ENCODE measurements at places on chromosomes 12 and 14. TPM values are rescaled to one million over a fixed set of nuclear protein-coding genes. Genes with fewer than 3 reads are reported as not detected.

GRCh38 chr12:50066402-50066801 lies 9.0 kb downstream of the ASIC1 start:
- no peak for DNase-seq
- no peak overlapping the region for H3K27ac ChIP-seq
- H3K4me3 ChIP-seq = no peak overlapping the region
- no peaks in the 10 kb centered on the region for H3K4me1 ChIP-seq
- no peaks in the 10 kb centered on the region for H3K27me3 ChIP-seq
- no peaks in the 10 kb centered on the region for H3K36me3 ChIP-seq

- H3K27ac ChIP-seq = no peak overlapping the region
- H3K27me3 ChIP-seq = no peaks in the 10 kb centered on the region
- H3K36me3 ChIP-seq = no peaks in the 10 kb centered on the region
These were observed 29.3 kb upstream of the PPP1R12A start for GRCh38 chr12:79964100-79964627.

DNA sequence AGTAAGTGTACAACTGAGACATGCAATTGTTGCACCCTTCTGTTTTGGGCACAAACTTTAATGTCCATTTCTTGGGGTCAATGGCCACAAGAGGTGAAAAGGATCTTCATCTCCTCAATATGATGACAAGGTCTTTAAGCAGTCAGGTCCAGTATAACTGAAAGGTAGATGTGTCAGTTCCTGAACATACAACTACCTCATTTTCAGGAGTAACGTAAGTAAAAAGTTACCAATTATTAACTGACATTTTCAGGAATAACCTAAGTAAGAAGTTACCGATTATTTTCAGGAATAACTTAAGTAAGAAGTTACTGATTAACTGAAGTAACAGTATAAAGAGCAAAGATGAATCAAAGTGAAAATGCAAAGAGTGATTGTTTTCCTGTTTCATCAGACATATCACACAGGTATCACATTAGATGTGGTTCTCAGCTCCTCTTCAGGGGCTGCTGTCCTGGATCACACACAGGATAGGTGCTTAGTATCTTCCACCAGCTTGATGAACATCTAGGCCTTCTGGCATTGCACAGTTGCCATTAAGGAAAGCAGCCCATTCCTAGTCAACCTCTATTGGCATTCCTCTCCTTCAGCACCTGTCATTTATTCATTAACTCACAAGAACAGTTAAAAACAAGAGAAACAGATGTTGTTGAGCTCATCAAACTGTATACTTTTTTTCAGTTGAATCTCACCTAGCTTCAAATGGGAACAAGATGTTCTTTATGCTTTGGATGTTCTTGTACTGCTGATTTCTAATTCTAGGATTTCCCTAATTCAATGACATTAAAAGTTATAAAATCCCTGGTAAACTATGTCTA lies 200.0 kb downstream of the FOXG1 start:
- DNase-seq = no peak
- H3K27ac ChIP-seq = no peak overlapping the region
- H3K36me3 ChIP-seq = no peaks in the 10 kb centered on the region
- H3K4me1 ChIP-seq = no peaks in the 10 kb centered on the region

DNA sequence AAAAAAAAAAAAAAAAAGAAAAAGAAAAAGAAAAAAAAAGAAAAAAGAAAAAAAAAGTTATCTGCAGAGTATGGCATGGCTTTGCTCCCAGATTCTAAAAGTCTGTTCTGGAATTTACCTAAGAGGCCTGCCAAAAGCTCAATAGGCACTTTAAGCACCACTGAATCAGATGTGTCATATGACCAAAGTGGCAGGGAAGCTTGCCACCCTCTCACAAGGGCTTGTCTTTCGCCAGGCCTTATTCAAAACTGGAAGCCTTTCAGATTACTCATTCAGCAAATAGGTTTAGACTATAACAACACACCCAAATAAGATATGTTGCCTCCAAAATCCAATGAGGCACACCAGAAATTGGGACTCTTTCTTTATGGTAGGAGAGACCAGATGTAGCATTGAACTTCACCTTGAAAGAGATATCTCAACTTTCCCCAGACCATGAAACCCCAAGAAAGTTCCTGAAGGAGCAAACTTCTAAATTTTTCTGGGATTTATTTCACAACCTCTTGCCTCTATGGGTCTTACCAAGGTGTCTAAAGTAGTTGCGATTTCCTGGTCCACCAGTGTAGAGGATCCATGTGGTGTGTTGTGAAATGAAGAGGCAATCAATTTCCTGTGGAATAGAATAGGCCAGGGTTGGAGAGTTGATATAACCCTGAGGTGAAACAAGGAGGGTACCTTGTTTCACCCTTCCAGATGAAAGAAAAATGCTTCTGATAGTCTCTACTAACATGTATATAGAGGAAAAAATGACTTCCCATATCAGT lies 218.8 kb downstream of the DAD1 start:
- H3K27ac ChIP-seq = no peak overlapping the region
- no peak overlapping the region for H3K4me3 ChIP-seq
- no peaks in the 10 kb centered on the region for H3K4me1 ChIP-seq
- DNase-seq = no peak
- no peaks in the 10 kb centered on the region for H3K36me3 ChIP-seq

The INHBC gene
- 2.1 TPM for polyA plus RNA-seq

DNA sequence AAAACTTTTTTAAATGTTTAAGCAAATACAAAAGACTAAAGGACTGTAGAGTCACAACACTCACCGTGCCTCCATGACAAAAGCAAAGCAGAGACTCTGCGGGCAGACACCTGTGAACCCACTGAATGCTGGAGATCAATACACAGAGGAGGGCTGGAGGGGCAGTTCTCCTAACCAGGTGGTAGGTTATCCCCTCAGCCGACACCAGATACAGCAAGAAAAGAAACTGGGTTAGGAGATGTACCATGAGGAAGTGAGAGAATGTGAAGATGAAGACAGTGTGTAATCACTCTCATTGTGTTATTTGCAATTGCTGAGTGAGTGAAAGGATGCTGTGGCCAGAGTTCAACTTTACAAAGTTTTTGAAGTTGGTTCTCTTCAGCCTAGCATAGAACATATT lies 480.3 kb downstream of the BCL11B start:
- H3K36me3 ChIP-seq = no peaks in the 10 kb centered on the region
- H3K27ac ChIP-seq = no peak overlapping the region
- H3K27me3 ChIP-seq = no peaks in the 10 kb centered on the region
- H3K4me1 ChIP-seq = no peaks in the 10 kb centered on the region
- H3K4me3 ChIP-seq = no peak overlapping the region

DNA sequence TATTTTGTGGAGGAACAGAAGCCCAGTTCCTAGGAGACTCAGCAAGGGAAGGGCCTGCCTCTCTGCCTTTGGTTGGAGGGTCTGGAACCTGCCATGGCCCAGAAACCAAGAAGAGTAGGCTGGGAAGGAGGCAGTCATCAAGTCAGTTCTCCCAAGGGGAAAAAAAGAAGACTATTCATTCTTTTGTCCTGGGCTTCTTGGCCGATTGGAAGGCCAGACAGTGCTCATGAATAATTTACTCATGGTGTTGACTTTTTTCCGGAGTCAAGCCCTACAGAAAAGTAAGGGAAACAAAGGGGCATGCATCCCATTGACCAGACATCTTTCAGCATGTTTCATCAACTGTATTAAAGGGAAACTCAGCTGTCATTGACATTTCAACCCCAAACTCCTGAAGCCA lies 168.1 kb downstream of the PRKCH start:
- no peak overlapping the region for H3K4me3 ChIP-seq
- peaks cover 16% of the 10 kb centered on the region for H3K4me1 ChIP-seq
- no peaks in the 10 kb centered on the region for H3K36me3 ChIP-seq

GRCh38 chr12:106722837-106723236 lies 51.6 kb upstream of the RIC8B start:
- H3K36me3 ChIP-seq = no peaks in the 10 kb centered on the region
- H3K4me1 ChIP-seq = no peaks in the 10 kb centered on the region

GRCh38 chr12:25997201-25997963 lies 38.9 kb downstream of the RASSF8 start:
- H3K27ac ChIP-seq = no peak overlapping the region
- no peak overlapping the region for H3K4me3 ChIP-seq
- H3K4me1 ChIP-seq = no peaks in the 10 kb centered on the region
- no peaks in the 10 kb centered on the region for H3K27me3 ChIP-seq
- H3K36me3 ChIP-seq = no peaks in the 10 kb centered on the region
- DNase-seq = no peak

DNA sequence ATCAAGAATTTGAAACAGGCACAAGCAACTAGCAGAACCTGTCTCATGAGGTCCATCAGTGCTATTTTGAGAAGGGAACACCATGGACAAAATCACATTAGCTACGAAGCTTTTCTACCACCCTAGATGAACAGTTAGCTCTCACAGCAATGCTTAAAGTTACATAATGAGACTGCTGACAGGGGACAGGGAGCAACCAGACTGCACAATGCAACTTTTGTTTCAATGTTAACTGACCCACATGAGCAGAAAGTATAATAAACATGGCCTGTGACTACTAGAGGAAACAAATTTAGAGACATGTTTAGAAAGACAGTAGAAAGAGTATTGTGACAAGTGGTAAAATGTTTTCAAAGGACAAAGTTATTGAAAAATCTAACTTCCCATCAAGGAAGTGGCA lies 282.8 kb downstream of the CEP128 start:
- no peak overlapping the region for H3K27ac ChIP-seq
- H3K27me3 ChIP-seq = no peaks in the 10 kb centered on the region
- H3K4me3 ChIP-seq = no peak overlapping the region

The EGLN3 gene
- 3.4 TPM for polyA plus RNA-seq

The VRTN gene
- 3.5 TPM for polyA plus RNA-seq

DNA sequence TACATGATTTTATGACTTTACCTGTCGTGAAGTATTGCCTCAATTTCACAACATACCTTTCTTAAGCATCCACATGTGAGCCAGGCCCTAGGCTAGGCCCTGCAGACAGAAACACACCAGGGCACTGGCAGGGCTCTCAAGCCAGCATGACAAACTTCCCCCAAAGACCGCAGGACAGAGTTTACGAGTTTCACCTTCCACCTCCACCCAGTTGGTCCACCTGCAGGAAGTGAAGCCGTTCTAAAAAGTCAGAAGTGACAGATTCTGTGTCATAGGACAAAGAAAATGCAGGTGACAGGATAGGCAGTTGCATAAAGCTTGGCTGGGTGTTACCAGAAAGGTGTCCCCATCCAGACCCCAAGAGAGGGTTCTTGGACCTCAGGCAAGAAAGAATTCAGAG lies 382.3 kb downstream of the PCNX1 start:
- H3K4me1 ChIP-seq = no peaks in the 10 kb centered on the region
- H3K4me3 ChIP-seq = no peak overlapping the region
- no peak overlapping the region for H3K27ac ChIP-seq
- H3K36me3 ChIP-seq = no peaks in the 10 kb centered on the region

DNA sequence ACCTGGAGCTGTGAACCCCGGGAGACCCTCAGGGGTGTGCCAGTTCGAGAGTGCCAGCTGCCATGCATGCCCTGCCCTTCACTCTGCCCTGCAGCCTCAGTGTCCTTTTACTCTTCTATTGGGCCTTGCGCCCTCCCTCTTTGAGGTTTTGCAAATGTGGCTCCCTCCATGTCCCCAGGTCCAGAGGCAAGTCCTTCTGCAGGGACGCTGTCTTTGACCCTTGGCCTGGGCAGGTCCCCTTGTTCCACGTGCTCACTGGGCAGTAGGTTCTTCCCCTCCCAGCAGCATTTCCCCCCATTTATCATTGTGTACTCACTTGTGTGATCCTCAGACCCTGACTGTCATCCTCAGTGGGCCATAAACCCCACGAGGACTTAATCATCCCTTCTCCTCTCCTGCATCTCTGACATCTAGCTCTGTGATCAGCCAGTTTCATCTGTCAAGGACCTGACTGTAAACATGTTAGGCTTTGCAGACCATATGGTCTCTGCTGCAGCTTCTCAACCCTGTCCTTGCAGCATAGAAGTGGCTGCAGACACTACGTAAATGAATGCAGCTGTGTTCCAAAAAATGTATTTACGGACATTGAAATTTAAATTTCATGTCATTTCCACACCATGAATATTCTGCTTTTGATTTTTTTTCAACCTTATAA lies 36.6 kb downstream of the TSPAN9 start:
- no peak overlapping the region for H3K27ac ChIP-seq
- no peaks in the 10 kb centered on the region for H3K36me3 ChIP-seq
- peaks cover 7% of the 10 kb centered on the region for H3K4me1 ChIP-seq
- no peaks in the 10 kb centered on the region for H3K27me3 ChIP-seq

The SPX gene
- 1.5 TPM for polyA plus RNA-seq

GRCh38 chr14:77219591-77219990 lies 38.0 kb downstream of the TMEM63C start:
- H3K27ac ChIP-seq = no peak overlapping the region
- H3K4me1 ChIP-seq = peaks cover 6% of the 10 kb centered on the region
- no peaks in the 10 kb centered on the region for H3K36me3 ChIP-seq
- DNase-seq = peak; percentile 72
- no peaks in the 10 kb centered on the region for H3K27me3 ChIP-seq

The KRT72 gene
- polyA plus RNA-seq = 85.0 TPM

DNA sequence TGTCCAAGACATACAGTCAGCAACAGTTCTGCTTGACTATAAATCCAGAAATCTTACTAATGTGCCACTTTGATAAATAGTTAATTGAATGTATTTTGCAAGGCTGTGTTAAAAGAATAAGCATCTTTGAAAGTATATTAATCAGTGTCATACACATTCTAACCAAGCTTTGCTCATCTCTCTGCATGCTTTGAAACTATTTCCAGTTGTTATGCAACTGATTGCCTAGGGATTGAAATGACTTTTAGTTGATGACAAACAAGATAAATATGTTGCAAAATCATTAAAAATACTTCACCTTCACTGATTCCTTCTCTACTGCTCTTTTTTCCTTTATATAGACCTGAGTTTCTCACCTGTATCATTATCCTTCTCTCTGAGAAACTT lies 91.3 kb downstream of the AEBP2 start:
- no peaks in the 10 kb centered on the region for H3K36me3 ChIP-seq
- DNase-seq = no peak
- H3K27me3 ChIP-seq = no peaks in the 10 kb centered on the region
- no peak overlapping the region for H3K4me3 ChIP-seq
- H3K27ac ChIP-seq = no peak overlapping the region
- no peaks in the 10 kb centered on the region for H3K4me1 ChIP-seq

The TOMM20L gene
- 22.7 TPM for polyA plus RNA-seq

DNA sequence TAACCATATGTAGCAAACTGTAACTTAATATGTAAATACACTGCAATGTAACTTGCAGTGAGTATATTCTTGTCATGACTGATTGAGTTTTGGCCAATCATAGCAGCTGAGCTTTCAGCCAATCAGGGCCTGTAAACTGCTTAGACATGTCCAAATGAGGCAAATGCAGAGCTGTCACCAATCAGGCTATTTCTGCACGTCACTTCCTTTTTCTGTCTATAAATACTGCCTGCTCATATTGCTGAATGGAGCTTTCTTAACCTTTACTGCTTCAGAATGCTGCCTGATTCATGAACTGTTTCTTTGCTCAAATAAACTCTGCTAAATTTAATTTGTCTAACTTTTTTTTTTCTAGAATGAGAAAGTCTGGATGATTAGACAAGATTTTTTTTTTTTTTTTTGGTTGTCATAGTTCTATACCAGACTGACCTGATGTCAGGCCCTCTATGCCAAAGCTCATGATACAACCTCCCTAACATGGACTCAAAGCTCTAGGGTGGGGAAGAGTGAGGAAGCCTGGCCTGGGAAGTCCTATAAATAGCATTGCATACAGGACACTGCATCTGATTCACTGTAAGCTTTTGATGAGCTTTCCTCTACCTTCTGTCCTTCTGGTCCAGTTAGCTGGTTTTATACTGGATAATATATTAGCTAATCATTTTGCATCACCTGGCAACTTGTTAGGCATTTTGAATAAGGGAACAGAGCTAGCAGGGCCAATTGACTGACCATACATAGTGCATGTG lies 12.0 kb downstream of the MGP start:
- no peak for DNase-seq
- no peaks in the 10 kb centered on the region for H3K4me1 ChIP-seq
- no peak overlapping the region for H3K27ac ChIP-seq

GRCh38 chr12:21831791-21832344 lies 57.4 kb upstream of the KCNJ8 start:
- peak; percentile 19 for DNase-seq
- H3K4me1 ChIP-seq = no peaks in the 10 kb centered on the region
- H3K27ac ChIP-seq = no peak overlapping the region
- H3K36me3 ChIP-seq = no peaks in the 10 kb centered on the region
- H3K27me3 ChIP-seq = no peaks in the 10 kb centered on the region
- no peak overlapping the region for H3K4me3 ChIP-seq

The KLRC3 gene
- not detected for polyA plus RNA-seq

All from testis (tissue), 5 donors.